ENCODE measurements at places on chromosomes 13 and 19.

DNA sequence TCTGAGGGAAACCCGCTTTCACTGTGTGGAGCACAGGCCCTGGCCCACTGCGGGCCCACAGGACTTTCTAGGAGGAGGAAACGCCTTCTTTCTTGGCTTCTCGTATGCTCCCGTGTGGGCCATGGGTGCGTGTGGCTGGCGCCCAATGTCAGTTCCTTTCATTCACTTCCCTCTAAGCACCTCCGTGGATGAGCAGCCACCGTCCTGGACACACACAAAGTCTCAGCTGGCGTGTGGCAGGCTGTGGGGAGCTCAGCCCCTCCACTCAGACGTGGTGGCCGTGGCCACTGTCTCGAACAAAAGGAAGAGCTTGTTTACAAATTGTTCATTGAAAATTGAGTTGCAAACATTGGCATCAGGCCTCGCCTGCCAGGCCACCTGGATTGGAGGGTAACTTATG lies 240.0 kb upstream of the SGCG start:
- no peak for DNase-seq

DNA sequence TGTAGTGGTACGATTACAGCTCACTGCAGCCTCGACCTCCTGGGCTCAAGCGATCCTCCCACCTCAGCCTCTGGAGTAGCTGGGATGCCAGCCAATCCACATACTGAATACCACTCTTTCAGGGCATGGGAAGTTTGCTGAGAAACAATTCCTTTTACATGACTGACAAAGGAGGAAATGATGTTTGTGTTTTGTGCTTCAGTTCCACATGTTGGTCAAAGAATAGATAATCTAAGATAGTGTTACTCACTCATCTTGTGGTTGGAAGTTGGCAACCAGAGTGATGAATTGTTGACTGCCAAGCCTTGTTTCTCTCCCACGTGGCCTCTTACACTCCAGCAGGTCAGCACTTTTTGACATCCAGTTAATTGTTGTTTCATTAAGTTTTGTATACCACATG lies 7.6 kb downstream of the MBD3L2B start:
- DNase-seq, result no peak

DNA sequence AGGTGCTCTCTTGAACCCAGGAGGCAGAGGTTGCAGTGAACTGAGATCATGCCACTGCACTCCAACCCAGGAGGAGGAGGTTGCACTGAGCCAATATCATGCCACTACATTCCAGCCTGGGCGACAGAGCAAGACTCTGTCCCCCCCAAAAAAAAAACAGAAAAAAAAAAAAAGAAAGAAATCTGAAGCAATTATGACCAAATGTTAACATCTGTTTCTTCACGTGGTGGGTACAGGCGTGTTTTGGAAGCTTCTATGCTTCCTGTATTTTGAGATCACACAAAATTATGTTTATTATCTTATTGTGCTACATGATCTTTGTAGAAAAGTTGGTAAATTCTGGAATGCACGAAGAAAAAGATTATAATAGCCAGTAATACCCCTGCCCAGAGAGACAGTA lies 2.7 kb upstream of the ACP5 start:
- DNase-seq, result no peak

- DNase-seq, result no peak
These were observed at the start of gene TMEM145 for GRCh38 chr19:42313096-42313839. Gene TMEM145 (plus strand): TSS chr19:42313309. CDS start chr19:42313377, 68 bp downstream.

GRCh38 chr13:23609874-23610576 lies 39.8 kb downstream of the TNFRSF19 start:
- no peak for DNase-seq

DNA sequence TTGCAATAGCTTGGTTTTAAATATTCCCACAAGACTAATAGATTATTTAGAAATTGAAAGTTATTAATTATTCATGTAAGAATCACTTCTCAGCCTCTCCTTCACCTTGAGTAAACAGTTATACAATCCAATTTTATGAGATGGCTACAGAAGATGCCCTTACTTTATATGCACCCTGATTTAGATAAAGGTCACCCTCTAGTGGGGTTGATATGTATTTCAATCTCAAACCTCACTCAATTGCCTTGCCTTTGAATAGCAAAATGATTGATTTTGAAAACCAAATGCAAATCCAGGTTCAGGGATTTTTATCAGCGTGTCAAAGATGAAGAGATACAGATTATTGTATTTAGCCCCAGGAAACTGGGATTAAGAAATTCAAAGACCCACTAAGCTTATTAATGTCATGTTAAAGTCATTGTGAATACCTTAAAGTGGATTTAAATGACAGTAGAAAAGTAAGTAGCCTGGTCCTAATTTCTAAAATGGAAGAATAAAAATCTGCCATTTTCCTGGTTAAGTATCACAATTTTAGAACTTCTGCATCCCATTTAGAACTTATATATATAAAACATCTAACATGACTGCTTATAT lies 305.1 kb downstream of the ITGBL1 start:
- DNase-seq, result no peak

- DNase-seq, result no peak
These were observed 75.7 kb upstream of the ZNF91 start for GRCh38 chr19:23470873-23471545.

GRCh38 chr19:5127717-5128116 lies 158.8 kb downstream of the KDM4B start:
- no peak for DNase-seq

DNA sequence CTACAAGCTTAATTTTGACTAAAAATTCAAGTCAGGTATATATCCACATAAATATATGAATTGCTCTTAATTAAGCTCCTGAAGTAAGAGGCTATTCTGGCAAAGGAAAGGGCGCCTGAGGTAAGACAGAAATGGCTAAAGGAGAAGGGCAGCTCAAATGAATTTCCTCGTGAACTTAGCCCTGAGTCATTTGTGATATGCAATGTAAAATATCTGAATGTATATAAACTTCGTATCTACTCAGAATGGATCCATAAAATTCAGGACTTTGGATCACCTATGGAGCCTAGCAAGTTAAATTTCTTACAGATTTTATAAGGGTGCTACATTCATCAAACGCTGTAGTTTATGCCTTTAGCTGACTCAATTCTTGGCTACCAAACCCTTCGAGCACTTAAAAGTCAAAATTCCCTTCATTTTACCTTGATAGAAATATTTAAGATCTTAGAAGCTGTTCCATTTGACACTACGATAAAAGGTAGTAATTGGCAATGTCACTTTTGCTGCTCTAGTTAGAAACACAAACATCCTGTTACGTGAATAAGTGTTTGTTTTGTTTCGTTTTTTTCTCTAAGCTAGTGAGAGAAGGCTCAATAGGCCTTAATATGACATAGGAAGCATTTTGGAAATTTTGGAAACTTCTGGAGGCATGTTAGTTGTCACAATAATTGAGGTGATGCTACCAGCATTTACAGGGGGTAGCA lies 69.2 kb downstream of the DIAPH3 start:
- DNase-seq, result no peak

DNA sequence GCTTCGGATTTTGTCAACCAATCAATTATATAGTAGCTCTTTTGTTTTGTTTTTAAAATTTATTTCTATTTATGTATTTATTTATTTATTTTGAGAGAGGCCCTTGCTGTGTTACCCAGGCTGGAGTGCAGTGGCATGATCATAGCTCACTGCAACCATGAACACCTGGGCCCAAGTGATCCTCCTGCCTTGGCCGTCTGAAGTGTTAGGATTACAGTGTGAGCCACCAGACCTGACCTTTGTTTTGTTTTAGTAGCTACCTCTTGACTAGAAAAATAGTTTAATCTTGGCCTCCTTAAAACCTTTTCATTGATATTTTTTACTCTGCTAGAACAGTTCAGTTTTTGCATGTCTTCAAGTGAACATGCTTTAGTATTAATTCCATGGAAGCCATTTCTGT lies 15.1 kb downstream of the GARRE1 start:
- DNase-seq, result no peak

GRCh38 chr13:45464141-45464686 lies 525 bp upstream of the COG3 start:
- no peak for DNase-seq

DNA sequence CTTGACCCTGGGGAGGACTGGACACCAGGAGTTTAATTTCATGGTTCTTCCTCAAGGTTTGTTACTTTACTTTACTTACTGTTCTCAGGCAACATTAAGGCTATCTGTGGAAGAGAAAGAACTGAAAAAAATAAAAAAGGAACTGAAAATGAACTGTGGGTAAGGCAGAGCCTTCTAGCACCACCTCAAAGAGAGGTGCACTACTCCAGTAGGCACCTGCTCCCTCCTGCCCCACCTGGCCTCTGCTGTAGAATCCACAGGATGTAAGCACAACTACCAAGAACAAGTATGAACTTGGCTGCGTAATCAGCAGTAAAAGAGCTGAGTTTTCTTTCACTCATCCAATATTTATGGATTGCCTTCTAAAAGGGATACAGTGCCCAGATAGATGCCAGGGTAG lies 12.2 kb downstream of the ZNF112 start:
- DNase-seq, result no peak

DNA sequence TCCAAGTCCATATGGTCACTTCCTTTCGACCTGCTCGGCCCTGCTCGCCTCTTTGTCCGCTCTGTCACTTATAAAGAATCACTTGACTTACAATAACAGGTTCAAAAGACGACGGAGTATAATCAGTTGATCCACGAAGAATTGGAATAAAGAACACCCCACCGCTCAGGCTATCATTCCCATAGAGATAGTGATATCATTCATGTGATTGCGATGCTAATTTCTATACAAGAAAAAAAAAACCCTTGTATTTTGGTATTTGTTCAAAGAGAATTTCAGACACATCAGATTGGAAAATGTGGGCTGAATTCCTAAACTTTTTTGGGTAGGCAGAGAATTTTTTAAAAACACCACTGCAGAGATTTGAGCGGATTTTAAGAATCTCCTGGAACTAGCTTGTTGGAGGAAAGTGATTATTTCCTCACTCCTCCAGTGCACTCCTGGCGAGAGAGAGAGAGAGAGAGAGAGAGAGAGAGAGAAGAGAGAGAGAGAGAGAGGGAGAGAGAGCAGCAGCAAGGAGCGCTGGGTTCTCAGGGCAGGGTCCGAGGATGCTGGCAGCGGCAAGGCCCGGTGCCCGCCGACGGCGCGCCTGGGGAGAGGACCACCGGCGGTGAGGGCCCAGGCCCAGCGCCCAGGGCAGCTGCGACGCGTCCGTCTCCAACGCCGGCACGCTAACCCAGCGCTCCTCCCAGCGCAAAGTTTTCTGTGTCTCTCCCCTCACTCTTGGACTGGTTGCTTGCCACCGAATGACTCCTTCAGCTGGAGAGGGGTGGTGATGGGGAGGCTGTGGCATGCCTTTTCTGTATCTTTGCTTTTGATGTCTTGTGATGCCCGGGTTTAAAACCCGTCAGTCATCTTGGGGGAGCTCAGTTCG lies 149.0 kb upstream of the ZNF536 start:
- no peak for DNase-seq

GRCh38 chr13:69585656-69586055 lies 522.0 kb upstream of the ATXN8OS start:
- no peak for DNase-seq

DNA sequence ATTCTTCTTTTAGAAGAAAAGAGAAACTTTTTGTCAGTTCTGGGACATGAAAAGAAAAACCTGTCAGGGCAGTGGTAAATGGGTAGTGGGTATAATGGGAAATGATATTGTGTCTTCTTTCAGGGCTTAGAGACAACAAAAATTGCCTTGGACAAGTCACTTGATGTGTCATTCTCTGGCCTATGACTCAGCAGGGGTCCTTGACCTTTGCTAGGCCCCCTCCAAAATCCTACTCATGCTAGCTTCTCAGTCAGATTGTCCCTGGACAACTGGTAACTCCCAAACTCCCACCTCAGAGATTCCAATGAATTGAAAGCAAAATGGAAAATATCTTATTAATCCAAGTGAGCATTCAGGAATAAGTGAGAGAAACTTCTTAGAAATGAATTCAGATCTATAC lies 258.8 kb upstream of the SPRY2 start:
- DNase-seq, result no peak

DNA sequence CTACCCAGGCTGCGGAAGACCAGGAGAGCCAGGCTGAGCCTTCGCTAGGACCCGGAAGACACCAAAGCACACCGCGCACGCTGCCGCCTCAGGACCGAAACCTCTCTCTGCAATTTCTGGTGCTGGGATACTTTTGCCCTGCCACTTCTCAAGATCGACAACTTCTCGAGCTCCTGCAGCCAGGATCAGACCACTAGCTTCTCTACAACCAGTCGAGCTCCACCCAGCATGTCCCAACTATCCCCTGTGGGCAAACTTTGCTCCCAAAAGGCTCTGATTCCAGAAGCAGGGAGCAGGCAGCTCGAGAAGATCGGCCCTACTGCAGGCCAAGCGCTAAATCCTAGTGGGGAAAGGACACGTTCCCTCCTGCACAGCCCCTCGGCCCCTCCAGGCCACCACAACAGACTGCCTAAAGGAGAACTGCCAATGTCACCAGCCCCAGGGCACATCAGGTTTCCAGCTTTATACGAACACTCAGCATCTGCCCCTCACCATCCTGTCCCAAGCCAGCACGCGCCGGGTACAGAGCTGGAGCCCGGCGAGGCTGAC lies 979 bp downstream of the AKAP8 start:
- peak; percentile 34 for DNase-seq

GRCh38 chr13:51721496-51721895 lies 82.5 kb downstream of the DHRS12 start:
- no peak for DNase-seq

DNA sequence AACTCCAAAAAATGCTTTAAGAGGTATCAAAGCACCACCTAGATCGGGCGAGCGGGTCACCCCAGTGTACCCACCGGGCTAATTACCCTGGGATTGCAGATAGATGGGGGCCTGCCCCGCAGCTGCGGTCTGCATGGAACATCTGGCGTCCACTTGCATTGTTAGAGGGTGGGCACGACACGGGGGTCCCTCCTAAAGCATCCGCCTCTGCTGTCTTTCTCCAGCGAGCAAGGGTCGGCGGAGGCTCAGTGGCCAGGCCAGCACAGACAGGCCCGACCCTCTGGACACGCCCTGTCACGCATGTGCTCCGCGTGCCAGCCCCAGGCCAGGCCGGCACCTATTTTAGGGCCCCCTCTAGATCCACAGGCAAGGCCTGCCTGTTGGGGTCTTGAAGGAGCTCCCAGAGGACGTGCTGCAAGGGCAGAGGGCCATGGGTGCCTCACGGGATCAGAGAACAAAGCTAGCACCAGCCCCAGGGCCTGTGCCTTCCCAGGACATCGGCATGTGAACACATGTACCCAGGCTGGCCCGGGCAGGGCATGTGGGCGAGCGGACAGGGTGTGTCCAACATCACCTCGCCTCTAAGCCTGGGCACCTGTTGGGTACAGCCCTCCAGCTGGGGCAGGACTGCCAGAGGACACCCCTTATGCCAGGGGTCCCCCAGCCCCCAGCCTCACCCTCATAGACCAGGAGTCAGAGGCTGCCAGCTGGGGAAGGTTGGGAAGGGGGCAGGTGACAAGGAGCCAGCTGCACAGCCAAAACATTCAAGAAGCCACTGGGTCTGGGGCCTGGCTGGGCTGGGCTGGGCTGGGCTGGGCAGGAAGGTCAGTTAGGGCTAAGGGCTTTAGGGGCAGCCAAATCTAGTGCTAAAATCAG lies 35.6 kb upstream of the NANOS3 start:
- no peak for DNase-seq

Data from stimulated activated CD4-positive, alpha-beta T cell treated with anti-CD3 and anti-CD28 coated beads, Interleukin-1b, Interleukin-23, amount 100 ng/mL, for 4 hours (primary cell).